CD4-positive, alpha-beta T cell treated with Interleukin-10 for 1 hour (primary cell): ENCODE measurements at places on chromosomes 2 and 18.

DNA sequence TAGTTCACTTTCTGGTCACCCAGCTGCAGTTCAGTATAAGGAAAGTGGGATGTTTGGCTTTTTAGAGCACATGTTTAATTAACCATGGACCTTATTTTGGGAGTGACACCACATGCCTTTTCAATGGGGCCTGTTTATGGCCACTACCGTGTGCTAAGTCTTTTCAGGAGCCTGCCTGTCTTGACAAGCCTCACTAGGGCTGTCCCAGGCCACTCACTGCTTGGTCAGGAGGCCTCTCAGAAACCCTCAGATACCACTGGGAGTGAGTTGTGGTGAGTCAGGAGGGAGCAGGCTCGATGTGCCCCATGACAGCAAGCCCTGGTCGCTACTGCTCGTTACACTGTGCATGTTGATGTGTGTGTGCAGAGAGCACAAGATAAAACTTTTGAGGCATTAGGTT is 123.0 kb downstream of the MAP4K4 start:
- no peak for DNase-seq

DNA sequence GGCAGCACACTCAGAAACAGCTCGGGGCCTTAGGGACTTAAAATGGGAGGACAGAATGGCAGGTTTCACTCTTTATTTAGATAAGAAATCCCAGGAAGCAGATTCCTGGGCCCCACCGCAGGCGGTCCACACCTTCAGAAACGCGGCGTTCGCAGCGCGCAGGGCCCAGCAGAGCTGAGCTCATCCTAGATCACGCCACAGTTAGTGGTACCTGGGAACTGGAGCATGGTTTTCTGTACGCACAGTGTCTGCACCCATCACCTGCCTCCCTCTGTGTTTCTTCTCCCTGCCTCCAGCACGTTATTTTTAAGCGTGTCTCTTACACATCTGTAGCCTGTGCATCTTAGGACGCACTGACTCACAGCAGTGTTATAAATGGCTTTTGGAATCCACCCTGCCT is 242.1 kb downstream of the ALPK2 start:
- DNase-seq: no peak

GRCh38 chr2:88196490-88197087 is 26.4 kb downstream of the THNSL2 start:
- no peak for DNase-seq

GRCh38 chr2:216740557-216741222 is 45.3 kb upstream of the IGFBP5 start:
- DNase-seq: no peak

DNA sequence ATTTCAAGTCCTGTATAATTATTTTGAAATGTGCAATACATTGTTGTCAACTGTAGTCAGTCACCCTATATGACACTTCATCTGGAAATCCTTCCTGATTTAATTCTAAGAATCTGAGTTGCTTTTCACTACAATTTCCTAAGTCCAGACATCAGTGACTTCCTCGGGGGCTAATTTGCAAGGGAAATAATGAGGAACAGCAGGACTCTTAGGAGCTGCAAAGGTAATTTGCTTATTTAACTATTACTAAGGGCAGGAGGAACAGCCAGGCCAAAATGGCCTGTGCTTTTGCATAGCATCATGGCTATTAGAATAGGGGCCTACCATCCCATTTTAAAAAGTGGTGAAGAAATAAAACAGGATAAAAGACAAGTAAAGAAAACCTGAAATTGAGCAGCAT is 178.8 kb downstream of the MC4R start:
- no peak for DNase-seq

DNA sequence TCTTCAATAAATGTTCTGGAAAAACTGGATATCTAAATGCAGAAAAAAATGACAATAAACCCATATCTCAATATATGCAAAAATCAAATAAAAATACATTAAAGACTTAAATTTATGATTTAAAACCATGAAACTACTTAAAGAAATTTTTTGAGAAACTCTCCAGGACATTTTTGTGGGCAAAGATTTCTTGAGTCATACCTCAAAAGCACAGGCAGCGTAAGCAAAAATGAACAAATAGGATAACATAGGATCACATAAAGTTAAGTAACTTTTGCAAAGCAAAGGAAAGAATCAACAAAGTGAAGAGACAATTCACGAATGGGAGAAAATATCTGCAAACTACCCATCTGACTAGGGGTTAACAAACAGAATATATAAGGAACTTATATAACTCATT is 1545.5 kb downstream of the SUCLG1 start:
- no peak for DNase-seq

GRCh38 chr2:31362581-31362980 is 52.0 kb downstream of the XDH start:
- DNase-seq: no peak

- no peak for DNase-seq
These were observed 110.4 kb downstream of the LRP1B start for GRCh38 chr2:142020368-142020767.

DNA sequence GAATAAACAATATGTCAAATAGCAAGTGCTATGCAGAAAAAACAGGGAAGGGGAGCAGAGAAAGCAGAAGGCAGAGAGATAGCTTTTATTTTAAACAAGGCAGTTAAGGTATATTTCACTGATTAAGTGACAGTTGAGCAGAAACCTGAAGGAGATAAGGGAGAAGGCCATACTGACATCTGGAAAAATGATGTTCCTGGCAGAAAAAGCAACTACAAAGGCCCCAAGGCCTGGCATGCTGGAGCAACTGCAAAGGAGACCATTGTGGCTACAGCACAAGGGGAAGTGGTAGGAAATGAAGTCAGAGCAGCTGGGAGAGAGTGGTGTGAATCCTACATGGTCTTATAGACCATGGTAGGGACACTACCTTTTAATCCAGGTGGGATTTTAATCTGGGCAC is 8.9 kb upstream of the PCBP1 start:
- DNase-seq: no peak

GRCh38 chr2:53867169-53867568 is 7.4 kb upstream of the GPR75 start:
- no peak for DNase-seq

GRCh38 chr2:134220344-134220974 is 33.4 kb upstream of the MGAT5 start:
- no peak for DNase-seq

GRCh38 chr2:194867328-194867727 is 789.7 kb upstream of the SLC39A10 start:
- DNase-seq: no peak

GRCh38 chr2:74095632-74096031 is 52.1 kb downstream of the BOLA3 start:
- no peak for DNase-seq

GRCh38 chr2:207418419-207418818 is 111.3 kb upstream of the CREB1 start:
- DNase-seq: no peak

GRCh38 chr18:8661754-8662559 is 43.4 kb upstream of the MTCL1 start:
- DNase-seq: no peak

DNA sequence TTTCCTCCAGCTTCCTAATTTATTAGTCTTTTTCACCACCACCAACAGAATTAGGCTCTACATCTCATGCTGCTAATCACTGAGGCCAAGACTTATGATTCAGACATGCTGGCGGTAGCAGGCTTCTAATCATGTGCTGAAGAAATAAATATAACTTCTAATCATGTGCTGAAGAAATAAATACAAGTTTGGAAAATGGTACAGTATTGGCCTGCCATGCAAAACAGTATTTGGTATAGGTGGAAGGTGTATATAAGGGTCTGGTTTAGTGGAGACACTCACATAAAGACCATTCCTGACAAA is 240.7 kb downstream of the TGIF1 start:
- no peak for DNase-seq

- no peak for DNase-seq
These were observed 65.1 kb upstream of the CXCR4 start for GRCh38 chr2:136183097-136183496.

- no peak for DNase-seq
These were observed 67.3 kb upstream of the SPOPL start for GRCh38 chr2:138433995-138434951.

- no peak for DNase-seq
These were observed 270.9 kb upstream of the SKOR2 start for GRCh38 chr18:47522359-47522758.

GRCh38 chr2:33190393-33190937 is 243.7 kb downstream of the LTBP1 start:
- DNase-seq: no peak

- no peak for DNase-seq
These were observed 86.7 kb downstream of the ATL2 start for GRCh38 chr2:38290332-38290731.
